Activated CD8-positive, alpha-beta memory T cell treated with anti-CD3 and anti-CD28 coated beads for 36 hours (primary cell): ENCODE measurements at places on chromosomes 11 and 22. TPM values are rescaled to one million over a fixed set of nuclear protein-coding genes. Genes with fewer than 3 reads are reported as not detected.

SYT13 gene
- not detected for total RNA-seq

TYR gene
- not detected for total RNA-seq

SEPTIN3 gene
- total RNA-seq: 0.55 TPM

SLC29A2 gene
- 13.0 TPM for total RNA-seq

KMT5B gene
- 14.7 TPM for total RNA-seq

PKP3 gene
- not detected for total RNA-seq

FAM83F gene
- 0.42 TPM for total RNA-seq

IFITM10 gene
- total RNA-seq: 0.61 TPM
